ENCODE measurements at places on chromosomes 1 and 21.
A peak's percentile ranks its signal among the peaks of the same experiment; 100 is the strongest.

DNA sequence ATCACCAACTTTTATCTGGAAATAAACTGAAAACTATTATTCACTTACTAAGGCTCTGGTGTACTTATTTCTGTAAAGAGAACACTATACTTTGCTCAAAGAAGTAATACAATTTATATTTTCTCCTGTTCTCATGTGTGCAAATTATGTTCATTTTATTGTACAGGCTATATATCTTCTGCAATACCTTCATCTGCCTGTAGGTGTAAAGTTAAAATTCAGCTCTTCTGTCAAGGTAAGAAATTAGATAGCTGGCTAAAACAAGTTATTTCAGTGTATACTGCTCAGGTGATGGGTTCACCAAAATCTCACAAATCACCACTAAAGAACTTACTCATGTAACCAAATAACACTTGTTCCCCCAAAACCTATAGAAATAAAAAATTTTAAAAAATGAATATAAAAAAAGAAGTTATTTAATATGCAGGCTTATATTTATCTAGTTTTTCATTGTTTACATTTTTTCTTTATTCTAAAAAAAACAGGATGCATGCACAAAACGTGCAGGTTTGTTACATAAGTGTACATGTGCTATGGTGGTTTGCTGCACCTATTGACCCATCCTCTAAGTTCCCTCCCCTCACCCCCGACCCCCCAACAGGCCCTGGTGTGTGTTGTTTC, 81.5 kb downstream of the PTGER3 start:
- peak; percentile 39 for DNase-seq

- no peak for DNase-seq
Observed at GRCh38 chr1:231410036-231410612, 12.0 kb downstream of the EGLN1 start.

- peak; percentile 5 for DNase-seq
Observed at GRCh38 chr1:201361652-201362504, 15.6 kb downstream of the TNNT2 start.

DNA sequence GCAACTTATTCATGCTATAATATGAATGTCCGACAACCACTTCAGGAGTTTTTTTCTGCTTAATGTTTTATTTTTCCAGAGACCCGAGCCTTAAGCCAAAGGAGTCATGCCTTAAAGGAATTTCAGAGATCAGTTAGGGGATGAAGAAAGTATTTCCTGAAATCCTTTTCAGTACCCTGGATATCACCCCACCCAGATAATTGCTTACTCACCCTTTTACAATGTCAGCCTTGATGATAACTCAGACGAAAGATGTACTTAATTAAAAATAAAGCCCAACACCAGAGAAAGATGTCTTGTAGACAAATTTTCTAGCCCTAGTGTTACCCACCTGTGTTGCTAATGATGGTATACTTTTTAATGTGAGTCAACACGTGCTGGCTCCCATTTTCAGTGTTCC, 124.1 kb downstream of the XCL2 start:
- no peak for DNase-seq

- peak; percentile 57 for DNase-seq
Observed at GRCh38 chr1:22088331-22088730, 35.8 kb downstream of the CDC42 start.

DNA sequence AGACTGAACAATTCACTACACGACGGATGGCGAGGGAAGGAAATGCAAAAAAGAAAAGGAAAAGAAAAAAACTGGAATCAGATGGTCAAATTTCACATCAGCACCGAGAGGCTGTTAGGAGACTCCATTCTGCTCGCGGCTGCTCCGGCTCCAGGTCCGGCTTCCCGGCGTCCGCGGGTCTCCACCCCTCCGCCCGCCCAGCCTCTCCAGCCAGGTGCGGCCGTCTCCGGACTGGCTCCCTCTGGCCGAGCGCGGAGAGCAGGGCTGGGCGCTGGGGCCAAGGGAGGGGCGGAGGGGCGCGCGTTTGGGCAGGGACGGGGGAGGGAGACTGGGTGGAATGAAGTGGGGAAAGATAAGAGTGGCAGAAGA, 332 bp downstream of the KCNJ6 start:
- no peak for DNase-seq

- DNase-seq: no peak
Observed at GRCh38 chr1:198087831-198088230, 69.0 kb upstream of the NEK7 start.

DNA sequence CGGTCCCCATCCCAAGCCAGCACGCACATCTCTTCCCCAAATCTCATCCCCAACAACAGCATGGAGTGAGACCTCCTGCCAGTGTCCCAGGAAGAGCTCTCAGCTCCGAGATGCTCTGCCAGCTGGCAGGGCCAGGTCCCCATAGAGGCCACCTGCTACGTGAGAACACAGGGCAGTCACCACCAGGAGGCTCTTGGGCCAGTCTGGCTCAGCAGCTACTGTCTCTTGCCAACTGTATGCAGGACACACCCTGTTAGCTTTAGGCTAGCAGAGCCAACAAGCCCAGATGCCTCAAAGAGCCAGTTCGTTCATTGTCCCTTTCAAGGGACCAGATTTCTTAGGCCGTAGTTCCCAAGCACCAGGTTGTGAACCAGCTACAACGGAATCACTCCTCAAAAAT, 36.9 kb downstream of the FBXO2 start:
- no peak for DNase-seq

GRCh38 chr1:236677641-236678235, 8.6 kb upstream of the ACTN2 start:
- DNase-seq: peak; percentile 39

DNA sequence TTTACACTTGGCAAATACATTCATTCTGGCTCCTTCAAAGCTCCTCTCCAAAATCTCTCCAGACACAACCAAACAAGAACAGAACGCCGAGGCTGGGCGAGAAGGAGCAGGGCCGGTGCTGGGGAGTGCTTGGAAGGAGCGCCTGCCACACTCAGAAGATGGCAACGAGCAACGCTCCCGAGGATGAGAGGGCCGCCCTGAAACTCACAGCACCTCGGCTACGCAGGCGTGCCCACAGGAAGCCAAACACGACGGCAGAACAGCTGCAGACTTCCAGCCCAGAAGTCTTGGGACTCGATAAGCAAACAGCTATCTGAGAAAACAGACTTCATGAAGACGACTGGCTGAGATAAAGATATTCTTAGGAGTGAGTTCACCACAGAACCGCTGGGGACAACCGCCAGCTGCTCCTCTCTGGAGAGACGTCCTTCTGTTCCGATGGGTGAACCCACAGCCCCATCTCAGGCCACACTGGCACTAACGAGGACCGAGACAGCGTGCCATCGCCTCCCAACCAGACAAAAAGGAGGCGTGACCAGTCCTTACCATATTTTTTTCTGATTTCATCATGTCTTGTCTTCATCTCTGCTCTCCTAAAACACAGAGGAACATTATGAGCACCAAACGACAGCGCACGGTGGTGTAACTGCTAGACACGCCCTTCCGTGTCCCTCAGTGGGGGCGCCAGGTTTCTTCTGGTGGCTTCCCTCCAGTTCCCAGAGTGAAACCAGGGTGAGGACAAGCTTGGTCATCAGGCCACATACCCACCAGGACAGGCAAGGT, 18.6 kb downstream of the PTTG1IP start:
- DNase-seq: peak; percentile 90

DNA sequence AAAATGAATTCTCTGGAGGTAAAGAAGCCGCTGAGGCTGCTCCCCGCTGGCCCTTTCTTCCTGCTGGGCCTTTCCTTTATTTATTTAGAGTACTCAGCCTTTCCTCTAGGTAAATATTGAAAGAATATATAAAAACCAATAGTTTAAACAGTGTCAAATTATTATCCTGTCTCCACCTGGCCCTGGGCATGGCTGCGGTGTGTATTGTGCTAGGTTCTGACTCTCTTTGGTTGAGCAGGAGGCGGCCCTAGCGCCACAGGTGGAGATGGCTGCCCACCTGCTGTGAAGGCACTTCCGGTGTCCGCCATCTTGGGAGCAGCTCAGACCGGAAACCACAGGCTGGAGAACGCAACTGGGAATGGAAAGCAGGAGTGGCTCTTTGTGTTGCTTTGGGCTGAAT, 29.0 kb upstream of the CLDN14 start:
- no peak for DNase-seq

GRCh38 chr1:7233646-7234470, 448.6 kb downstream of the CAMTA1 start:
- DNase-seq: no peak

GRCh38 chr1:169809370-169810095, 14.8 kb upstream of the METTL18 start:
- DNase-seq: peak; percentile 55

DNA sequence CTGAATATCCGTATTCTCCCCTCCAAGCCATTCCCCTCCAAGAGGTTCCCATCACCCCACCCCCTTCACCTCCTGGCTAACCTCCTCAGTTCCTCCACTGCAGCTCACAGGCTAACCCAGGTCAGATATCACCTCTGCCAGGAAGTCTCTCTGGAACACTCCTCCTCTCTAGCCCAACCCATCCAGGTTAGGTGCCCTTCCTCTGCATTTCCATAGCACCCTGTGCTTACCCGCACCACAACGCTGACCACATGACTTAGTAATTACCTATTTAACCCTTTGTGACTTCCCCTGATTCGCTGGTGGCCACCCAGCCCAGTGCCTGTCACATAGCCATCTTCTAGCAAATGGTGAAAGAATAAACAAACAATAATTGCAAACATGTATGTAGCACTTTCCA, 49.5 kb upstream of the IFFO2 start:
- DNase-seq: no peak

DNA sequence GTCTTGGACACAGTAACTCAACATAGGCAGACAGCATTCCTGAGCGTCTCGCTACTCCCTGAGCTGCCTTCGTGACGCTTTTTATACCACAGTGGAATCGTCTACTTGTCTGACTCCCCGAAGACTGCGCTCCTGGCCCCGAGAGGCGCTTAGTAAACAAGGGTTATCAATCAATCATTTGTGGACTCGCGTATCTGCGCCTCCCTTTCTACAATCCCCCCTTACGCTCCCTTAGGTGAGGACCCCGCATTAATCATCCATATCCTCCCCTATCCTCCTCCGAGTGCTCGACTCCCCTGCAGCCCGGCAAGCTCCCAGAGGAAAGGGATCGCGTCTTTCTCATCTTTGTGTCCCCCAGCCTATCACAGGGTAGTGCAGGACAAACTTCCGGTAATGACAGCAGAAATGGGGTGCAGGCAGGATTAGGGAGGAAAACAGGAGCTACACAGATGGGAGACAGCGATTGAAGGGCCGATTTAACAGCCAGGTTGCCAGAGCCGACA, 522 bp downstream of the TMEM59 start:
- DNase-seq: peak; percentile 21

DNA sequence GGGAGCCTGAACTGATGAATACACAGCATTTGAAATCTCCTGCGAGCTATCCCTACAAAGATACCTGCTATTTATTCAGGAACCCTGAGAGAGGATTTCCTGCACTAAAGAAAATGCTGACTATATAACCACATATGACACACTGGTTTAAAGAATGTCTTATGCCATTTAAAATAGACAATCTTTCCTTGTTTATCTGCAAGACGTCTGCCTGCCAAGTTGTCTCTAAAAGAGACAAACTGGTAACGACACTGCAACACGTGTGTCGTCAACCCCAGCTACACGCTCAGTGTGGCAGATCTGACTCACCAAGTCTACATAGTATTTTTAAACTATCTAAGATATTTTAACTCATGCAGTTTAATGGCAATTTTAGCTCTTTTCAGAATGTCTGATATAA, 42.7 kb downstream of the APP start:
- DNase-seq: no peak

- DNase-seq: no peak
Observed at GRCh38 chr1:15939181-15940109, 36.5 kb downstream of the ZBTB17 start.

- no peak for DNase-seq
Observed at GRCh38 chr1:21355956-21356355, 65.7 kb upstream of the ECE1 start.

- DNase-seq: no peak
Observed at GRCh38 chr1:113279776-113280391, 110.4 kb upstream of the MAGI3 start.

GRCh38 chr1:159790237-159790917, 9.6 kb downstream of the DUSP23 start:
- peak; percentile 28 for DNase-seq

- peak; percentile 30 for DNase-seq
Observed at GRCh38 chr1:156591181-156591431, 470 bp upstream of the NAXE start.

DNA sequence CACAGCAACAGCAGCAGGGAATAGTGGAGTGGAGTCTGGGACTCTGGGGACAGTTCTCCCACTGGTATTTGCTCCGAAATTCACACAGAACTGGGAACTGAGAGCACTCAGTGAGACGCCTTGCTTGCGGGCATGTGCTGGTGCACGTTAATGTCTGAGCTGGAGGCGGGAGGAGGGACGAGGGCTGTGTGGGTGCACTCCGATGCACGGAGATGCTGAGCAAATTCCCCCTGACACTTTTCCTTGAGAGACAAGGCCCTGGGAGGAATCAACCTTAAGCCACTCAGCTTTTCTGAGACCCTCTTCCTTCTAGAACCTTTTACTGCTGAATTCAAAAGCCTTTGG, 2.8 kb downstream of the RGS8 start:
- DNase-seq: no peak

DNA sequence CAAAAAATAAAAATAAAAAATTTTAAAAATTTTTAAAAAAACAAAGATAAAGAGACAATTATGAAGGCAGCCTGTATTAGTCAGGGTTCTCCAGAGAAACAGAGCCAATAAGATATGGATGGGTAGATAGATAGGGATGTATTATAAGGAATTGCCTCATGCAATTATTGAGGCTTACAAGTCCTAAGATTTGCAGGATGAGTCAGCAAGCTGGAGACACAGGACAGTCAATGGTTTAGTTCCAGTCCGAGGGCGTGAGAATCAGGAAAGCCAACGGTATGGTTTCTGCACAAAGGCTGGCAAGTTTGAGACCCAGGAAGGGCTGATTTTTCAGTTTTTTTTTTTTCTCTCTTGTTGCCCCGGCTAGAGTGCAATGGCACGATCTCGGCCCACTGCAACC, 24.1 kb upstream of the EIF4G3 start:
- DNase-seq: no peak

DNA sequence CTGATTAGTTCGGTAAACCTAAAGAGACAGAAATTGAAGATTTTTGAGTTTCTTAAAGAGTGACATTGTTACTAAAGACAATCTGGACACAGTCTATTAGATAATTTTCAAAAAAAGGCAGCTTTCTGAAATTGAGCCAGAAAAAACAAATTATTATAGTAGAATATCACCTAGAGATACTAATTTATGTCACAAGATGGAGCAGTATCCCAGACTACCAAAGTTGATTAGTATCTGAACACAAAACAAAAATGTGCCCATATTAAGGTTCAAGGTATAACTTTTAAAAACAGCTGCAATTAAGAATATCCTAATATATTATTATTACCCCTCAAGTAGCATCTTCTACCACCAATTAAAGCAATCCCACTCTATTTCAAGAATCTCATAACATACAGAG, 40.5 kb upstream of the SYT2 start:
- no peak for DNase-seq
